ENCODE measurements at places on chromosomes 11 and 22.
A peak's percentile ranks its signal among the peaks of the same experiment; 100 is the strongest.

GRCh38 chr11:68164437-68164836, 43.2 kb upstream of the CHKA start:
- DNase-seq, result no peak

DNA sequence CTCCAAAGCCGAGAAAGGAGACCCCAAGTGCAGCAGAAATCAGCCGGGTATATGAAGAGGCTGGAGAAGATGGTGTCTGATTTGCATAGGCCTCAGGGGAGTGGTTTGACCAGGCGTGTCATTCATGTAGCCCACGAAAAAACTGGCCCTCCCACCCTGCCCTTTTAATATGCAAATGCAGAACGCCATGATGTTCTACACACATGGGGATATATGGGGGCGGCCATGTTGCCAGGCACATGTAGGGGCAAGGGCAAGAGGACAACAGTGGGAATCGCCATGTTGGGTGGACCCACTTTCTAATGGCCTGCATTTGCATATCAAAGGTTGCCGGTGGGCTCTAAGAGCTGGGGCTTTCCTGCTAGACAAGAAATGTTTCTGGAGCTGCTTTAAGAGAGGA, 86.4 kb downstream of the ISX start:
- DNase-seq, result no peak

GRCh38 chr22:30196141-30196879, 50.2 kb downstream of the LIF start:
- DNase-seq, result peak; percentile 18

- no peak for DNase-seq
Observed at GRCh38 chr11:60634126-60634525, 65.3 kb upstream of the MS4A8 start.

DNA sequence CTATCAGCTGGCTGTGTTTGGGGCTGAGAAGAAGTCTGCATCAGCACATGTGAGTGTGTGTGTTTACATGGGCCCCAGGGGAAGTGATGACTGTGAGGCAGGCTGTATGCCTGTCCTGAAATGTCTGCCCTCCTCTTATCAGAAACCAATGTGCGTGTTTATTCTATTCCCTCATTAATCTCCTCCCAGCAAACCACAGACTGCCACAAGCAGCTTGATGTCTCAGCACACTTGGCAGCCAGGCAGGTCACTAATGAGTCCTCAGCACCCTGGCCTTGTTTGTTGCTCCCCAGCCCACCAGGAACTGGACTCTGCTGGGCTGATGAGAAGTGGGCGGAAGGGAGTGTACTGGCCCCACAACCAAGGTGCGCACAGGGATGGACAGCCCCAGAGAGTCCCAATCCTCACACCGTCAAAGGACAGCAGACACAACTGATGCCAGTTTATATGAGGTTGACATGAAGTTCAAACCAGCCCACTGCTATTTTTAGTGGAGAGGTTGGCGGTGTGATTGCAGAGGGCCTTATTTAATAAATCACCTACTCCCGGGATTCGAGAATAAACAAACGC, 225.8 kb downstream of the ETS1 start:
- DNase-seq, result no peak

DNA sequence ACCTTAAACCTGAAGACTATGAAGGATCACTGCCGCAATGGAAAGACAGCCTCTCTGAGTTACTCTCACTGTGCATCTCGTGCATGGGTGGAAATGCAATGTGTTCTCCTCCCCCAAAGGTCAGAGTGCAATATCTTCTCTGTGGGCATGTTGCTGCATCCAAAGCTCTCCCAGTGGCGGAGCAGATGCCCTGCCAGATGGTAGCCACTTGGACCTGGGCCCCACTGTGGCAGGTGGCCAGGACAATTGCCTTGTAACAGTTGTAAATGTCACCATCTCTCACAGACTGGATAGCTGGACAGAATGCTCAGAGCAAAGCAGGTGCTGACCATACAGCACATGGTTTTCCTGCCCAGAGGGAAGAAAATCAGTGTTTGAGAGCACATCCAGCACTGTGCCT, 542.0 kb downstream of the FAM181B start:
- no peak for DNase-seq

DNA sequence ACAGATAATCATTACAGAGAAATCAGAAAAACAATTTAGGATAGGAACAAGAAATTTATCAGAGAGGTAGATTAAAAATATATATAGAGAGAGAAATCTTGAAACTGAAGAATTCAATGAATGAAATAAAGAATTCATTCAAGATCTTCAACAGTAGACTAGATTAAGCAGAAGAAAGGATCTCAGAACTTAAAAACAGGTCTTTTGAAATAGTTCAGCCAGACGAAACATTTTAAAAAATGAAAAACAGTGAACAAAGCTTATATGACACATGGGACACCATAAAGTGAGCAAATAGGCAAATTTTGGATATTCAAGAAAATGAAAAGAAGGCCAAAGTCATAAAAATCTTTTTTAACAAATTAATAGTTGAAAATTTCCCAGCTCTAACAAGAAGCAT, 138.8 kb downstream of the CASP12 start:
- DNase-seq, result no peak

DNA sequence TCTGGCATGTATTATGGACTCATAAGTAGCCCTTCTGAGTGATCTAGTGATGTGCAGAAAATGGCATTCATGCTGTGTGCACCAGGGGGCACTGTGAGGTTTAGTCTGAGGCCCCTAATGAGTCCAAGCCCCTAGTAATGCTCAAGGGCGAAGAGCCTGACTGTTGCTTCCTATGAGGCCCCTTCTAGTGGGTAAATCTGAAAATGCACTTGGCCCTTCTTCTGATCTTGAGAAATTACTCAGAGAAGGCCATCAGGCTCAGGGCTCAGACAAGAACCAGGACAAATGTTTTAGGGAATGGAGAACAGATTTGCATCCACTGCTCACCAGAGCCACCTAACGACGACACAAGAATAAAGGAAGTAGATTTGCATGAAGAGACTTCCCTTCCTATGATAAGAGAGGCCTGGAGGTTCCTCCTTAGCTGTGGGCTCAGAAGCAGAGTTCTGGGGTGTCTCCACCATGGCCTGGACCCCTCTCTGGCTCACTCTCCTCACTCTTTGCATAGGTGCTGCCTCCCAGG, 75.8 kb downstream of the GGTLC2 start:
- peak; percentile 22 for DNase-seq

DNA sequence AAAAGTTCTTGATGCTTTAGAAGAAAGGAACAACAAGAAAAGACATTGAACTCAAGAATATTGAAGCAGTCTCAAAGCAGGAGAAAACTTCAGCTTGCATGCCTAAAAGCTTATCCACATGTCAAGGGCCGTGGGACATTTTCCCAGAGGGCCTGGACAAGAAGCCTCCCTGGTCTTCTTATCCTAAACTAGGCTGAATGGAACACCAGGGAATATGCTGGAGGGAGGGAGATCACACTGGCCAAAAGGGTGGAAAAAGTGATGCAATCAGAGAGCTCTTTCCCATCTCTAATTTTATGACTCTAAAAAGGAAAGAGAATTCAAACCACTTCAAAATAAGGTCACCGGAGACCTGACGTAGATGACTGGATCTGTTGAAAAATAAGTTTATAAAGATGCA, 107.2 kb downstream of the MPPED2 start:
- DNase-seq, result no peak

DNA sequence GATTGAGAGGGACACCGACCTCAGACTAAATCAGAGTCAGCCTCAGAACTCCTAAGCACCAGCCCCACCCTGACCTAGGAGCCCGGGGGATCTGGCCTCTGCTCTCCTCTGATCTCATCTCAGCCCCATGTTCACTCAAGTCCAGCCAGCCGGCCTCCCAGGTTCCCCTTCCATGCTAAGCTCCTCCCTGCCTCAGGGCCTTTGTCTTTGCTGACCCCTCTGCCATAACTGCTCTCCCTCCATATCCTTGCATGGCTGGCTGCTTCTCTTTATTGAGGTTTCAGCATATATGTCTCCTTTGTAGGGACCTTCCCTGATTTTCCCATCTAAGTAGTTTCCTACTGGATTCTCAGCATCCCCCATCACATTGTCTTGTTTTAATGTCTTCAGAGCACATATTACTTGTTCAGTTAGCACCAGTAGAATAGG, 780 bp upstream of the SLC15A3 start:
- no peak for DNase-seq

GRCh38 chr11:121048464-121049233, 24.7 kb downstream of the TBCEL start:
- DNase-seq, result no peak

DNA sequence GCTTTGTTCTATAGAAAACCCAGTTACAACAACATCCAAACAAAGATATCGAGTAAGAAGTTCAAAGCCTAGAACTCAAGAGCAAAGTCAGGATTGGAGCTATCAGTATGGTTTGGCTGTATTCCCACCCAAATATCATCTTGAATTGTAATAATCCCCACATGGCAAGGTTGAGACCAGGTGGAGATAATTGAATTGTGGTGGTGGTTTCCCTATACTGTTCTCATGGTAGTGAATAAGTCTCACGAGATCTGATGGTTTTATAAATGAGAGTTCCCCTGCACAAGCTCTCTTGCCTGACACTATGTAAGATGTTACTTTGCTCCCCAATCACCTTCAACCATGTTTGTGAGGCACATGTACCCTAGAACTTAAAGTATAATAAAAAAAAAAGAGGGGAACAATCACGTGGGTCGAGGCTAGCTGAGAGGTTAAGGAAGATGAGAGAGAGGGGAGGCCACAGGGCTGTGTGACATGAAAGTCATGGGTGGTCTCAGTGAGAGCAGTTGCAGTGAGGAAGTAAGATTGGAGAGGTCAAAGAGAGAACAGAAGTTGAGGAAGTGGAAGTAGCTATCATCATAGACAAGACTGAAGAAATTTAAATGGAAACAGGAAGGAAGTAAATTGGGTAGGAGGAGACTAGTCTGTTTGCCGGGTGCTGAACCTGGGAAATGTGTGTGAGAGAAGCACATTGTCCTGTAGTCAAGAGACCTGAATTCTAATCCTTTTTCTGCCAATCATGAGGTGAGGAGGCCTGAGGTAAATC, 80.1 kb upstream of the CD44 start:
- DNase-seq, result no peak

DNA sequence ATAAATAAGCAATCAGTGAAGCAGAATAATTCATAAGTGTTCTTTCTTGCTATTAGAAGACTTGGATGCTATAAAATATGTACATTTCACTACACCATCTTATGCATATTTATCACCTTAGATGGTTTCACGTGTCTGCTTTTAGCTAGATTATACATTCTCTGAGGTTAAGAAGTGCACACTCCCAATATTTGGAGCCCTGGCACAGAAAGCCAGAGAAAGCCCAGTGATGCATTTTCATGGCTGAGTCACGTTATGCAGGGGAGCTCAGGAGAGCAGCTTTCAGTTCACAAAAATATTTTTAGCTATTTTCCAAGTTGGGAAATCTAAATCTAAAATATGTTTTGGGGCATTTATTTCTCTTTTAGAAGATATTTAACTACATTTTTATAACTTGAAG, 5.1 kb upstream of the TP53AIP1 start:
- DNase-seq, result no peak

DNA sequence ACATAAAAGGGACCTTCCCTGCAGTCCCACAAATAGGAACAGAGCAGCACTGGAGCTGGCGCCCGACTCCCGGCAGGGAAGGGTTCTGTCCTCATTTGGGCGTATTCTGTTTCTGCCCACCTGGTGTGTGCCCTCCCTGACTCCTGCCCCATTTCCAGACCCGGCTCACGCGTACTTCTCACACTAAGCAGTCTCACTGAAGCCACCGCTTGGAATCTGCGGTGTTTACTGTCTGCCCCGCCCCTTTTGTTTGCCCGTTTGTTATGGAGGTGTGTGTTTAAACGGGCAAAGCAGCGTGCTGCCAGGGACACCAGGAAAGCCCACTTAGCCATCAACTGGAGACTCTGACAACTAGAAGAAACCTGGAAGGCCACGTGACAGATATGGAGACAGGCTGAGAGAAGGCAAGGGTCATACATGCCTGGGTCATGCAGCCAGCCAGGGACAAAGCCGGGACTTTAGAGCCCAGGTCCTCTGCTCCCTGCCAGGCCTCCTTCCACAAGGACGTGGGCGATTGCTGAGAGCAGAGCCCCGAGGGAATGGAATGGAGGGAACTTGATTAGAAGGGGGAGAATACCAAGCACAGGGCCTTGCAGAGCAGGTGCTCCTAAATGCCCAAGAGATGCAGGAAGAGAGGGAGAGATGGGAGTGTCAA, 8.7 kb upstream of the EFCAB6 start:
- no peak for DNase-seq

DNA sequence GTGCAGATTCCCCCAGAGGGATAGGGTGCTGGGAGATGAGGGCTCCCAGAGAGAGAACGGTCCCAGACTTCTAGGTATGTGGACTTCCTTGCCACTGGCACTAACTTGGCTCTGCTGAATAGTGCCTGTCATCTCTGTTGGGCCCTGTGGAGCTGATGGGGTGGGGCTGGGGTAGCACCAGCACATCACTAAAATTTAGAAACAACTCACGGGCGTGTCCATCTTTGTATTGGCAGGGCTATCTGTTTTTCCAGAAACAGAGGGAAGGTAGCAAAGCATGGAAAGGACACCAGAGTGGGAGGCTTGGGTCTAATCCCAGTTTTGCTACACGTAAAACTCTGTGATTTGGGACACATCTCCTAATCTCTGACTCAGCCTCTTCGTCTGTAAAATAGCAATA, 25.8 kb downstream of the SWAP70 start:
- no peak for DNase-seq

- DNase-seq, result no peak
Observed at GRCh38 chr22:50274771-50275170, 4.6 kb upstream of the MAPK11 start.

DNA sequence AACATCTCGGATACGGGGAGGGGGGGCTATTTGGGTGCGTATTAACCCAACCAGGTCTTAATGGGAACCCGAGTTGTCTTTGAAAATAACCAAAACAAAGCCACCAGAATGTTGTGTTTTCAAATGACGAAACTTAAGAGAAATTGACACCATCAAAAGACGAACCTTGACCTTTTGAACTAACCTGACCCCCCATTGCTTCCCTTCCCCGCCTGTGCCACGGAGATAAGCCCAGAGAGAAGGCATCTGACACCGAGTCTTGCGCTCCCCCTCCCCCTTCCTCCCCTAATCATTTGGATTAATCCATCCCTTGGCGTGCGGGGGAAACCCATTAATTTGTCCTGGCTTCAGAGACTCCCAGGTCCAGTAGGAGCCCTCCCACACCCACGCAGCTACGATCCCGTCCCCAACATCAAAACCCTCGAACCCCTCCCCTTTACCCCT, 4.5 kb upstream of the GCAT start:
- DNase-seq, result no peak

DNA sequence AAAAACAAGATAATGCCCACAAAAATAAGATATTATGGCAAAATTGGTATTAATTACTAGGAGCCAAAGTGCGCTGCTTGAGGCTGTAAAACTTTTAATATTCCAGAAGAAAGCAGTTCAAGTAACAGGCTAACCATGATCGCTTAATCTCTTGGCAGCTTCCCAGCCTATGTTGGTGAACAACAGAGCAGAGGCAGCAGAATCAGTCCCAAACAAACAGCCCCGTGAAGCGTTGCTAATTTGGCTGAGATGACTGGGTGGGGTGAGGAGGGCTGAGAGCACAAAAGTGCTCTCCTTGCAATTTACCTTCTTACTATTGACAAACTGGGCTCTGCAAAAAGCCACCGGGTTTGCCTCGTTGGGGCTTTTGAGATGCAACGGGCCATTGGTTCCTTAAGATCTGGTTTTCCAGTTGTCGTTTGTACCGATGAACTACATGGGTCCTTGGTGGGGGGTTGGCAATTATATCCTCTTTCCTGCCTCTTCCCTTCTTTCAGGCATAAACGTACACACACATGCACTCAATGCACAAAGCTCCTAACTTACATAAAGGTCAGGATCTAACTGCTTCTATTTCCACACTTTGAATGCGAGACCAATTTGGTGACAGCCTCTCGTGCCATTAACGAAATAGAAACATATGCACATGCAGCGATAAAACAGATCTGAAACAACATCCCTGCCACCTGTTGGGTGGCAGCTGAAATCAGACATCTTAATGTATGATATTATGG, 407.6 kb upstream of the CADM1 start:
- no peak for DNase-seq
